ENCODE measurements at places on chromosomes 7 and 10.

DNA sequence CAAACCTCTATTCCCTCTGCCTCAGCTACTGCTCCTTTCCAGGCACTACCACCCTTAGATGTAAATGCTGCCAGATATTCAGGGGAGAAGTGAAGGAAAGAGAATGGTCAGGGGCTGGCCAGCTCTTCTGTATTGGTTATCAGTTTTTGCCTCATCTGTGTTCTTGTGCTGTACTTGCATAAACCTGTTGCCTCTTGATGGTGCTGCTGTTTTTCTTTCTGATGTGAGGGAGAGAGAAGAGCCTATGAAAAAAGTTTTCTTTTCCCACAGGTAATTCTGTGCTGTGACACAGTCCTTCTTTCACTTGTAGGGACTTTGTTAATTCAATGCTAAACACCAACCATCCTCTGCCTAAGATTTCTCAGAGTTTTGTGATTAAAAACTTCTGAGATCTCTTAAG, 57.5 kb downstream of the STK31 start:
- DNase-seq = no peak

GRCh38 chr7:1122832-1123501, 35.1 kb downstream of the GPER1 start:
- no peak for DNase-seq

GRCh38 chr7:44305564-44306507, 19.6 kb downstream of the CAMK2B start:
- DNase-seq = no peak

- DNase-seq = no peak
These were observed 8.5 kb upstream of the HK1 start for GRCh38 chr10:69269761-69270160.

GRCh38 chr7:54811041-54811845, 52.2 kb upstream of the SEC61G start:
- no peak for DNase-seq

DNA sequence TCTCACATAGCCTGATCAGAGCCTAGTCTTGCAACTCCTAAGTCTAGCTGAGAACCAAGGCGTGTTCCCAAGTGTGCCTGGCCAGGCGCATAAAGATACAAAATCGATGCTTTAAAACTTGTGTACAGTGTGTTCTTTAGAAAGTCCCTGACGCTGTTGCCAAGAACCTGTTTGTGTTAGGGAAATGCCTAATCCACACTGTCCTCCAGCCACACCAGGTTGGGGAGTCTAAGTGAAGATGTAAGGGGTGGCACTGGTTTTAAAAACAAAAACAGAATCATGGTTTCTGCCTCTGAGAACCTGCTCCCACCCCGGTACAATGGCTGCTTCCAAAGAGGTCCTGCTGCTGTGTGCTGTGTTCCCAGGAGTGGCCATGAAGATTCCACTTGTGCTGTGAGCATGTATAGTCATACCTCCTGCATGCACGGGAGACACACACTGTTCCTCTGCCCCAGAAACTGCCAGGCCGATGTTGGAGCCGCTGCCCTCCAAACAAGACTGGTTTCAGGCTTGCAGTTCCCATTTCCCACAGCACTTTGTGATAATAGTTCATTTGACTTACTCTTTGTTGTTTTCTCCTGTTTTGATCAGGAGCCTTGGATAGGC, 88.5 kb downstream of the CCNY start:
- DNase-seq = no peak

GRCh38 chr10:76546411-76546810, 1091.2 kb downstream of the KCNMA1 start:
- DNase-seq = no peak

- DNase-seq = no peak
These were observed 22.7 kb downstream of the HKDC1 start for GRCh38 chr10:69242852-69243212.

DNA sequence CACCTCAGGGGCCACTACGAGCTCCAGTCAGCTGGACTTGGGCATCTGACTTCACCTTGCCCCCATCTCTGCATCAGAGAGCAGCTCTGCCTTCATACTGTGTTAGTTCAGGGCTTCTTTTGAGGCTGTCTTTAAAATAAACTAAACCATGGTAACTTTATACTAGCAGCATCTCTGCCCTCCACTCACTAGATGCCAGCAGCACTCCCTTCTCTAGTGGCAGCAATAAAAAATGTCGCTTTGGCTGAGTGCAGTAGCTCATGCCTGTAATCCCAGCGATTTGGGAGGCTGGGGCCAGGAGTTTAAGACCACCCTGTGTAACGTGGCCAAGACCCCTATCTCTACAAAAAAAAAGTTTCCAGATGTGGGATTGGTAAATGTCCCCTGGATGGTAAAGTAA, 584.4 kb downstream of the INHBA start:
- DNase-seq = no peak

DNA sequence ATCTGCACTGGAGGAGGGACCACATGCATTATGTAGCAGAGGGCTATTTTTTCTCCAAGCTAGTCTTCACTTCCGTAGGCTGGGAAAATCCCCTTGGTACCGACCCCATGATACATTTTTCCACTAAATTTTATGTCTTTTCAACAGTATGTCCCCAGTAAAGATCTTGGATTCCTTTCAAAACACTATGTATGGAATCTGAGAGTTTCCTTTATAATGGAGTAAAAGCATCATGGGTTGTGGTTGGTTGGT, 4.8 kb upstream of the ZNRF2 start:
- DNase-seq = no peak
